ENCODE measurements at places on chromosomes 2 and 18.

DNA sequence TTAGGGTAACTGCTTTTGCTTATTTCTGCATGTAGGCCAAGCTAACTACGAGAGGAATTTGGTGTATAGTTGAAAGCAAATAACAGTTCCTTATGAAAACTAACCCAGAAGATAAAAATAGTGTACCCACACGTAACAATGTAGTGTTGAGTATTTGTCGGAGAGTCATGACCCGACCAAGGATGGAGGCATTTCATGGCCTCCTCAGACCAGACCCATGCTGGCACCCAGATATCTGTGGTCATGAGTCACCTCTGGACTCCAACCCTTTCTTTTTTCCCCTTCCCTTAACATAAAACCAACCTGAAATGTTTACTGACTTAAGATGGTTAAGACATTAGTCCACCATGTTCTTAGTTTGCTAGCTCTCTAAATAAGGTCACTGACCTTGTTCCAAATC lies 318.7 kb downstream of the NOL4 start:
- no peak for DNase-seq

- no peak for DNase-seq
Observed at GRCh38 chr18:53551868-53552426, 672.5 kb downstream of the MBD2 start.

- peak; percentile 93 for DNase-seq
Observed at GRCh38 chr18:23887493-23887892, 127.1 kb upstream of the TTC39C start.

DNA sequence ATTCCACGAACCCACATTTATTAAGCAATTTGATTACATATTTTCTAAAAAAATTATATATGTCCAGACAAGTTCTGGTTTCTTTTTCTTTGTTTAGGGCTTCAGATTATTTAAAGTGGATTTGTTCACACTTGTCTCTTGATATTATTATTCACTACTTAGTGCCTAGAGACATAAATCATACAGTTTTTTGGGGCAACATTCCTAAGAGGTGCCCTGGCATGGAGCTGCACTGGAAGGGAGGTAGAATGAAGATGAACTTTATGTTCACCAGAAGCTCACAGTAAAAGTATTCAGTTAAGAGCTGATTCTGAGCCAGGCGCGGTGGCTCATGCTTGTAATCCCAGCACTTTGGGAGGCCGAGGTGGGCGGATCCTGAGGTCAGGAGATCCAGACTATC lies 762.7 kb upstream of the TMEFF2 start:
- no peak for DNase-seq

DNA sequence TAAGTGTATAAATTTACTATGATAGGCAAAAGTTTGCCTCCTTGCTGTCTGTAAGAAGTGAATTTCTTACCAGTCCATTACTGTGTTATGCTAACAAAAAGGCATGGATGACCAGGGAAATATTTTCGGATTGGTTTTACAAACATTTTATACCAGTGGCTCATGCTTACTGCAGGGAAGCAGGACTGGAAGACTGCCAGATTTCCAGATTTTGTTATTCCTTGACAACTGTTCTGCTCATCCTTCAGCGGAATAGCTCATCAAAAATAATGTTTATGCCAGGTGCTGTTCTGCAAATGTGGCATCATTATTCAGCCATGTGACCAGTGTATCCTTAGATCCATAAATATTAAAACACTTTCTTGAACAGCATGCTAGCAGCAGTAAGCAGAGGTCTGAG lies 40.4 kb upstream of the NETO1 start:
- DNase-seq: no peak

DNA sequence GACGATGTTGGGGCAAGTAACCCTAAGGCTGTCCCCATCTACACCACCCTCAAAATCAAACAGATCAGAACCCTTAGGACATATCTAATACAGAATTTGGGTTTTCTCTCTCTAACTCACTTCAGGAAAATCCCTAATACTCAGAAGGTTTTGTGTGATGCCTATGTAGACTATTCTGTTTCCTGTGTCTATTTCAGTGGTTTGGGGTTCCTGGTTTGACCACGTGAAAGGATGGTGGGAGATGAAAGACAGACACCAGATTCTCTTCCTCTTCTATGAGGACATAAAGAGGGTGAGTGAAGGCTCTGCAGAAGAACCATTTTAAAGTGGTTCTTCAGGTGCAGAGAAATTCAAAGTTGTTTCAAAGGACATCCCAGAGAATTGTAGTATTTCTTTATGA lies 16.3 kb downstream of the SULT1C2 start:
- no peak for DNase-seq

DNA sequence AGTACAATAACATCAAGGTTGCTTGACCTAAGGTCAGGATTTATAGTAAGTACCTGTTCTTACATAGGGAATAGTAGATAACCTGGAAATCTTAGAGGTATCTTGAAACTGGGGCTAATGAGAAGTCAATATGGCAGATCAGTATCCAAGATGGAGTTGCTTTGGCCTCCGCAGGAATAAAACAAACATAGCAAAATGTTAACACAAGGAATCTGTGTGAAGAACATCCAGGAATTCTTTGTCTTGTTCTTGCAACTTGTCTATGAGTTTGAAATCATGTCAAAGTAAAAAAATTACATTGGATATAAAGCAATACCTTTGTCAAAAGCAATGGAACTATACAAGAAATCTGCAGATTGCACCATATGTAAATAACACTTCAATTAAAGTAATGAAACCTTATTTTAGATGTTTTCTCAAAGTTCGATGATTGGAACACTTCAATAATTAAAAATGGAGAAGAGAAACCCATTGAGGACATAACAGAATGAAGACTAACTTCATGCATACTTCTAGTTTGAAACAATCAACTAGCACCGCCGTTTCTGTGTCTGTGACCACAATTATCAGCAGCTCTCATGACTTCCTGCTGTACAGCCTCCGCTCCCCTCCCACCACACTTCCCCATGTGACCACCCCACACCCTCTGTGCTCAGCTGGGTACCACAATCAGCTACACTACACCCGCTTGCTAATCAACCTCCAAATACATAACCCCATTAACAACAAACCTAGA lies 27.6 kb downstream of the C2orf76 start:
- DNase-seq: no peak

- no peak for DNase-seq
Observed at GRCh38 chr2:201132518-201132917, 16.6 kb downstream of the CFLAR start.

DNA sequence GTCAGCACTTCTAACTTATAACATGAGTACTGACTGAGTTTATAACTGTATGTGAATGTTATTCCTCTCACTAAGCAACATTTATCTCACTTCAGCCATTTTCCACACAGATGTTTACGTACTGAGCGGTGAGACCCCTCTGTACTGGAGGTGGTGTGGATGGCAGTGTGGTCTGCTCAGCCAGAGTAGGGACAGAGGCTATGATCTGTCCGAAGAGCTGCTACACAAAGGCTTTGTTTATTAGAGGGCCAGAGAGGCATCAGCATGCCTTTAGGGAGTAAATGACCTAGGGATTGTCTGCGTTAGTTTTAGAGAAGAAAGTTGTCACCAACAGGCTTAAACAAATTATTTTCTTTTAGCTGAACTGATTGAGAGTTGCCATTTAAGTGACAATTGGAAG lies 23.2 kb upstream of the TACR1 start:
- no peak for DNase-seq

DNA sequence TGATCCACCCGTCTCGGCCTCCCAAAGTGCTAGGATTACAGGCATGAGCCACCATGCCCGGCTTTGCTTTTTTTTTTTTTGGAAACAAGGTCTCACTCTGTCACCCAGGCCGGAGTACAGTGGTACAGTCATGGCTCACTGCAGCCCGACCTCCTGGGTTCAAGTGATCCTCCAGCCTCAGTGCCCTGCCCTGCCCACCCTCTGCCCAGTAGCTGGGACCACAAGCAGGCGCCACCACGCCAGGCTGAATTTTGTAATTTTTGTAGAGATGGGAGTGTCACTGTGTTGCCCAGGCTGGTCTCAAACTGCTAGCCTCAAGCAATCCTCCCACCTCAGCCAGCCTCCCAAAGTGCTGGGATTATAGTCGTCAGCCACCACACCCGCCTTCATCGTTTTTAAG lies 11.6 kb upstream of the PSD4 start:
- no peak for DNase-seq

- DNase-seq: no peak
Observed at GRCh38 chr2:83584672-83585071, 874.4 kb downstream of the SUCLG1 start.

- no peak for DNase-seq
Observed at GRCh38 chr2:209565896-209566582, 142.2 kb downstream of the MAP2 start.

- no peak for DNase-seq
Observed at GRCh38 chr18:63236406-63236805, 83.2 kb downstream of the BCL2 start.

GRCh38 chr2:10765461-10765860 lies 44.0 kb downstream of the ATP6V1C2 start:
- no peak for DNase-seq

GRCh38 chr2:850429-850828 lies 100.2 kb upstream of the SNTG2 start:
- DNase-seq: no peak

GRCh38 chr18:32749809-32750208 lies 23.0 kb downstream of the KLHL14 start:
- DNase-seq: no peak

DNA sequence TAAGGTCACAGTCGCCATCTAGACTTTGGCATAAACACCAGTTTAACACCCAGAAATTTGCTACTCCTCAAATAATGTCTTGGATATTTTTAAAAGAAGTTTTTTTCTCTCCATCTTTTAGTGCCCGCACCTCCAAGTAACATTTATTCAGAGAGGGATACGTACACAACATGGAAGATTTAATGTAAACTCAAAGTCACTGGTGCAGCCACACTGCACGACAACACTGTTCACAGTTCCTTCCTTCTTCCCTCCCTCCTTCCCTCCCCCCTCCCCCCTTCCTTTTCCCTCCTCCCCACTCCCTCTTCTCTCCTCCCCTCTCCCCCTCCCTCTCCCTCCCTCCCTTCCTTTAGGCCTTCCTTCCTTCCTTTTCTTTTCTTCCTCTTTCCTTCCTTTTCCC lies 56.5 kb downstream of the NPPC start:
- DNase-seq: no peak

DNA sequence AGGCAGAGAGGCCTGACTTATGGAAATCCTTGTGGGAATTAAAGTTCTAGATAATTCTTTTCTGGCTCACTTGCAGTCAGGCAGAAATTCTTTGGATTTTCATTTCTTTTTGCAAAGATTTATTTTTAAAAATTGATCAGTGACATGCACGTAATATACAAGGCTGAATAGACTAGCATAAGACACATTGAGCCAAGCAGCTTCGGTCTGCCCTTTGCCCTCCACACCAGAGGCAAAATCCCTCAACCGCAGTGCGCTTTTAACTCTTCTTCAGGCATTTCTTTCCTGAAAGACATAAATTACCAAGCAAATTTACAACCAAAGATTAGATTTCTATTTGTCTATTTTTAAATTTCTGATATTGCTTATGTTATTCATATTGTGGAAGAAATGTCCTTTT lies 227.9 kb downstream of the LOXHD1 start:
- DNase-seq: no peak

GRCh38 chr18:29879763-29880162 lies 1162.8 kb downstream of the DSC3 start:
- no peak for DNase-seq

DNA sequence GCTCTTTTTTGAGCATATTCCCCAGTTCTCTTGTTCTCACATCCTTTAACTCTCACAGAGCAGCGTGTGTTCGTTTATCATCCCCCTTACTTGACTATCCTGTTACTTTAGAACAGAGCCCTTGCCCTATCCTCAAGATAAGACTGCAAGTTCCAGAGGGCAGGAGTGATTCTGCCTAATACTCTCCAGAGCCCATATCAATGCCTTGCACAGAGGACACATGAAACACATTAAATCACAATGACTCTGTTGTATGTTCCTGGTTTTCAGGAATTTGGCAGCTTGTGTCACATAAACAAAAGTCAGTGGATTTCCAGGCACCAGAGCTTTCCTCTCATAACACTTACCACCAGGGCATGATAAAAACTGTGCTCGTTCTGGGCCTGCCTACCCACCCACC lies 156.7 kb downstream of the RNF144A start:
- DNase-seq: no peak

- DNase-seq: peak; percentile 17
Observed at GRCh38 chr2:19575641-19576040, 217.2 kb upstream of the OSR1 start.

GRCh38 chr2:196617430-196617829 lies 22.1 kb upstream of the CCDC150 start:
- DNase-seq: no peak

GRCh38 chr18:13641551-13642439 lies 84.6 kb downstream of the FAM210A start:
- DNase-seq: no peak

DNA sequence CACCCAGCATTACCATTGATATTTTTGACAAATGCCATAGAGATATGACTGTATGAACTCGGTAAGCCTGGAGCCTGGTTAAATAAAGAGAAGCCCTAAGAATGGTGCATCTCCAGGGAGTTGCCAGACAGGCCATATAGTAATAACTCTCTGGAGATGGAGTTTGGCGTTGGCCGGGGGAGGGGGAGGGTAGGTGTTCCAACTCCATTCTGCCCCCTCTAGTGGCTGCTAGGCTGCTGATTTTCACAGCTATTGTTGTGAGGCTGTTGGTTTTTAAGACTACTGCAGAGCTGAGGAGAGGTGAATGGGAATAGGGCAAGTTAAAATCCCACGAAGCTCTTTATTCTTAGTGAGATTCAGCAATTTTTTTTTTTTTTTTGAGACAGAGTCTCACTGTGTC lies 99.9 kb downstream of the GALNT14 start:
- DNase-seq: no peak

- peak; percentile 7 for DNase-seq
Observed at GRCh38 chr2:181904022-181904632, 12.6 kb downstream of the ITPRID2 start.
